Stimulated activated CD4-positive, alpha-beta T cell treated with anti-CD3 and anti-CD28 coated beads, Interleukin-4, amount 100 ng/mL, for 24 hours (primary cell): ENCODE measurements at places on chromosomes 2 and 18.

GRCh38 chr2:43524177-43524965 lies 71.5 kb downstream of the THADA start:
- no peak for DNase-seq

GRCh38 chr2:231890896-231891513 lies 35.2 kb downstream of the NPPC start:
- DNase-seq, result no peak

- DNase-seq, result no peak
Observed at GRCh38 chr2:3483986-3484960, 35.1 kb downstream of the ADI1 start.

DNA sequence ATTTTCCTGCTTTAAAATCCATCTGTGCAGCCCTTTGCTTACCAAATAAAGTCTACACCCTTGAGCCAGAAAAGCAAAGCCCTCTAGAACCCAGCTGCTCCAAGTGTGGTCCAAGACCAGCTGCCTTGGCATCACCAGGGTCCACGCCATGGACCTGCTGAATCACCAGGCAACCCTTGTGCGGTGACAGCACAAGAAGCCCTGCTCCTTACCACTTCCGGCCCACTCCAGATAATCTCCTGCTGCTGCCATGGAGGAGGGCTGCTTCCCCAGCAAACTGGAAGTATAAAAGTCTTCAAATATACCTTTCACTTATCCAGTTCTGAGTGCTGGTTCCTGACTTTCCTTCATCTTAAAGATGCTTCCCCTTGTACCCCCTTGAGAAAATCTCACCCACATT lies 106.0 kb upstream of the PKDCC start:
- DNase-seq, result no peak
